ENCODE measurements at places on chromosomes 2 and 18.

DNA sequence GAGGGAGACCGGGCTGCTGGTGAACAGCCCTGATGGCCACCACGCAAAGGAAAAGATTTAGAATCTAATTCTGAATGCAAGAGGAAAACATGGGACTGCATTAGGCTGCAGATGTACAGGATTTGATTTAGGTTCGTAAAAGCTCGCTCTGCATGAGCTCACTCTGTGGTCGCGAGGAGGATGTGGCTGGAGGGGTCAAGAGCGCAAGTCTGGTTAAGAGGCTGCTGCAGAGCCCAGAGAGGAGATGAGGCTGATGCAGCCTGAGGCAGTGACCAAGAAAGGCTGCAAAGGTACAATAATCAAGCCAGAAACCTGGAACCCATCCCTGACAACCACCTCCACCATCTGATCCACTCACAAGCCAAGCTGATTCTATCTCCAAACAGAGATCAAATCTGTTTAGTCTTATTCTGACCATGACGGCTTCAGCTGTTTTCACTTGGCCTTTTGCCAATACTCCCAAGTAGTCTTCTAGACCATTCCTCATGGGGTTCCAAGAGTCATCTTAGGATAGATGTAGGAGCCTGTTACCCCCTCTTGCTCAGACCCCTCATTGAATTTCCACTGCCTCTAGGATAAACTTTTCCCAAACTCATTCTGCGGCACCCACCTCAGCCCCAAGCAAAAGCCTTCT, 58.9 kb upstream of the ARL4C start:
- no peak for DNase-seq

- no peak for DNase-seq
These were observed 46.7 kb downstream of the CCDC195 start for GRCh38 chr2:224669449-224669848.

DNA sequence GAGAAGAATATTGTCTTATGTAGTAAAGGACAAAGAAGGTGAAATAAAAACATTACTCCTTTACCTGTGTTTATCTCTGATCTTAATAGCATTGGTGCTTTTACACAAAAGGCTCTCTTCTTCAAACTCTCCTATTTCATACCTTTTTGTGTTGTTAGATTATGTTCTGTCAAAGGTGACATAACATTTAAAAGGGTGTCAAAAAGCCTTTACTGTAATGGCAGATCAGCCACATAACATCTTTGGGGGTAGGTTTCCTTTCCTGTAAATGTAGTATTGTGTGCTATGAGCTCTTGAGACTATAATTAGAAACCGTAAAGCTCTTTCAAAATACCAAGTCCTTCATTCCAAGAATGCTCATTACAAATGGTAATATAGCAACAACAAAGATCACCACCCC, 400.1 kb downstream of the LNPK start:
- no peak for DNase-seq

GRCh38 chr2:241356871-241357260, 781 bp downstream of the FARP2 start:
- no peak for DNase-seq

DNA sequence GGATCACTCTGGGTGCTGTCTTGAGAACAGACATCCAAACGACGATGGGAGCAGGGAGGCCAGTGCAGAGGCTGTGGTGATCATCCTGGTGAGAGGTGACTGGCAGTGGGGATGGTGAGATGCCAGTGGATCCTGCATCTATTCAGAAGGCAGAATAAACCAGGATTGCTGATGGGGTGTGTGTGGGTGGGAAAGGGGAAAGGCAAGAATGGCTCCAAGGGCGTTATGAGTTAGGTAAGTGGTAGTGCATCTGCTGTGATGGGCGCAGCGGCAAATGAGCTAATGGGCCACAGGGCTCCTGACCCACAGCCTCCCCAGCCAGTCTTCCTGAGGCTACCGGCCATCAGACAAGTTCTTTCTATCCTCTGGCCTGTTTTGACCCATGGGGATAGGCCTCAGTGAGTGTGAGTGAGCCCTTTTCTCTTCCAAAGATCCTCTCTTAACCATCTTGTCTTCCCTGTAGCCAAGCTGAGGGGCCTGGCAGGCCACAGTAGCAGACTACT, 29.6 kb downstream of the SERTAD2 start:
- DNase-seq = no peak

DNA sequence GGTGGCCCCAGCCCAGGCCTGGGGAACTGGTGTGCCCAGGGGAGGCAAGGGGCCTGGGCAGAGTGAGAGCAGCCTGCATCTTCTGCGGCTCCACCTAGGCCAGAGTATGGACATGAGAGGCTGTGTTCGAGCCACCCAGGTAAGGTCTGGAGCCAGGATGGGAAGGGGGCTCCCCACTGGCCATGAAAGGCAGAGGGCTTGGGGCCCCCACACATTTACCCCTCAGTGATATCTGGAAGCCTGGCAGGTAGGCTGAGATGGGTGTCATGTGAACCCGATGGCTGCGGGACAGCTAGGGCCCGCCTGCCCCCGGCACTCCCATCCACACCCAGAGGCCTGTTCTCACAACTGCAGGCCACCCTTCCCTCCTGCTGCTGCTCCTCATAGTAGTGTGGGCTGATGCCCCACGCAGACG, 13.2 kb downstream of the ADRA2B start:
- no peak for DNase-seq

GRCh38 chr2:25606892-25607291, 66.5 kb downstream of the DTNB start:
- DNase-seq = peak; percentile 22

- no peak for DNase-seq
These were observed 59.1 kb upstream of the TXNDC2 start for GRCh38 chr18:9826685-9827084.

DNA sequence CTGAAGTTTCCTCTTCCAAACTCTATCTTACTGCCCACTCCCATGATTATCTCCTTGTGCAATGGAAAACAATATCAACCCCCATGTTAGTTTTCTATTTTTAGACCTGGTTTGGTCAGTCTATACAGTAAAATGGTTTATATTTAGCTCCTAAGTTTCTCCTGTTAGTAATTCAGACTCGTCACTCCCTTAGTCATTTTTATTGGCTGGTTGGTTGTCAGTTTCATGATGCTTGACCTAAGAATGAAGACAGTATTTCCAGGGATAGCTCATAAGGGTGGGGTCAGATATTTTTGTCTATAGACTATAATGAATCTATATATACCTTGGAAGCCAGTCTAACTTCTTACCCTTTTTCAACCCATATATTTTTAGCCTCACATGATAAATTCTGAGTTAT, 61.4 kb upstream of the NEUROD1 start:
- DNase-seq = no peak

DNA sequence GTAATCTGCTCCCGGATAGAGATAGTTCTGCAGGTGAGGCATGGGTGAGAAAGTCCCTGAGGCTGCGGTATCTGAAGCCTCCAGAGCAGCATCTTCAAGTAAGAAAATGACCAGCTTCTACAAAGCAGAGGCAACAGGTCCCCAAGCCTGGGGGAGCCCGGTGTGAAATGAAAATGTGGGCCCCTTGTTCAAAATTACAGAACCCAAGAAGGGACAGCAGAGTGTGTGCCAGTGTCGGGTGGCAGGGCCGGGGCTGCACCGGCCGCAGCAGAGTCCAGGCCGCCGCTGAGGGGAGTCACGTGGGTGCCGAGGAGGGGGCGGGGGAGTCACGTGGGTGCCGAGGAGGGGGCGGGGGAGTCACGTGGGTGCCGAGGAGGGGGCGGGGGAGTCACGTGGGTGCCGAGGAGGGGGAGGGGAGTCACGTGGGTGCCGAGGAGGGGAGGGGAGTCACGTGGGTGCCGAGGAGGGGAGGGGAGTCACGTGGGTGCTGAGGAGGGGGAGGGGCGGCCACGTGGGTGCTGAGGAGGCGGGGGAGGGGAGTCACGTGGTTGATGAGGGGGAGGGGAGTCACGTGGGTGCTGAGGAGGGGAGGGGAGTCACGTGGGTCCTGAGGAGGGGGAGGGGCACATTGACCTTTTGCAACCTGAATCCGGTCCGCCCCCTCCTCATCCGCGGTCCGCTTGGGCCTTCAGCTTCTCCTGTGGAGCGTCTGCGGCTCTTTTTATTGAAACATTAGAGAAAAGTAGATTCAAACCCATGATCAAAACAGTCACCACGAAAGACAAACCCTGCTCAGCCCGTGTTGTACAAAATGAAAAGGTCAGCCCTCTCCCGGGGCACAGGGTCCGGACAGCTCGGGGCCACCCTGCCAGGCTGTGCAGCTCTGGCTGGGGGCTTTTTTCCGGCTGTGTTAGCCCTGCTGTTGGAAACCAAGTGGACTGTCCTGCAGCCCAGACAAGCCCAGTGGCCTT, 10.4 kb downstream of the COLEC11 start:
- peak; percentile 85 for DNase-seq

DNA sequence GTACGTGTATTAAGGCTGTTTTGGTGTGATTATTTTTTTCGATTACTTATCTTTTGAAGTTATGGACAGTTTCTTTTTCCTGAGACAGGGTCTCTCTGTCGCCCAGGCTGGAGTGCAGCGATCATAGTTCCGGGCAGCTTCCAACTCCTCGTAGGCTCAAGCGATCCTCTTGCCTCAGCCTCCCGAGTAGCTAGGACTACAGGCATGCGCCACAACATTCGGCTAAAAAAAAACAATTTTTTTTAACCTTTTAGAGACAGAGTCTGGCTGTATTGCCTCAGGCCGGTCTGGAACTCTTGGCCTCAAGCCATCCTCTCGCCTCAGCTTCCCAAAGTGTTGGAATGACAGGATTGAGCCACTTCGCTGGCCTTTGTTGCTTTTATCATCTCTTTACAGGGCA, 945 bp downstream of the HAT1 start:
- peak; percentile 15 for DNase-seq

- DNase-seq = no peak
These were observed 273.6 kb downstream of the ALPK2 start for GRCh38 chr18:58355243-58355642.

DNA sequence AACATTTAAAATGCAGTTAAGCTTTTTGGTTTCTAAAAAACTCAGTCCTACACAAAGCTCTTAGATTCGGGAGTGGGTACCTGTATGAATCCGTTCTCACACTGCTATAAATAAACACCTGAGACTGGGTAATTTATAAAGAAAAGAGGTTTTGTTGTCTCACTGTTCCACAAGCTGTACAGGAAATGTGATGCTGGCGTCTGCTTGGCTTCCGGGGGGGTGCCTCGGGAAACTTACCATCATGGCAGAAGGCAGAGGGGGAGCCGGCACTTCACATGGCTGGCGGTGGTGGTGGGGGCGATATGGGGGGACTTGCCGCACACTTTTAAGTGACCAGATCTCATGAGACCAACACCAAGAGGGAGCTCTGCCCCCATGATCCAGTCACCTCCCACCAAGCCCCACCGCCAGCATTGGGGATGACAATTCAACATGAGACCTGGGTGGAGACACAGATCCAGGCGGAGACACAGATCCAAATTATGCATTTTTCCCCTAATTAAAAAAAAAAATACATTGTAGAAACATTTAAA, 222.5 kb downstream of the GBX2 start:
- DNase-seq = no peak

- DNase-seq = no peak
These were observed 359.8 kb upstream of the SALL3 start for GRCh38 chr18:78619854-78620253.

DNA sequence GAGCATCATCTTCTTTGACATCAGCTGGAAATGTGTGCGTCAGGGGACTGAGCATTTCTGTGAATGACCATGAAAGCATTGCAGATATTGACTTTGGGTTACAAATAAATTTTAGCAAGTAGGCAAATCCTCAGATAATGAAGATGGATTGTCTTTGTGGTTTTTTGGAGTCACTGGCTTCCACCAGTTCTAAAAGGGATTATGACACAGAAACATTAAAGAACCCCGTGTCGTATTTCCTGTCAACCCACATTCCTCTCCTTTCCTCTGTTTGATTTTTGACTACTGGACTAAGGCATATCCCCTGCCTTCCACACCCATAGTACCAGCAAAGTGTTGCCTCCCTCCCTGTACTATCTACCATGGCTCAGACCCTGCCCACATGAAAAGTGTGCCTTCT, 268.1 kb downstream of the MYO3B start:
- no peak for DNase-seq

GRCh38 chr2:167490455-167490854, 602.2 kb downstream of the XIRP2 start:
- DNase-seq = no peak

- peak; percentile 9 for DNase-seq
These were observed 8.2 kb downstream of the DCC start for GRCh38 chr18:52348209-52348608.

- DNase-seq = no peak
These were observed 11.0 kb upstream of the UBE2F start for GRCh38 chr2:237955640-237956401.

DNA sequence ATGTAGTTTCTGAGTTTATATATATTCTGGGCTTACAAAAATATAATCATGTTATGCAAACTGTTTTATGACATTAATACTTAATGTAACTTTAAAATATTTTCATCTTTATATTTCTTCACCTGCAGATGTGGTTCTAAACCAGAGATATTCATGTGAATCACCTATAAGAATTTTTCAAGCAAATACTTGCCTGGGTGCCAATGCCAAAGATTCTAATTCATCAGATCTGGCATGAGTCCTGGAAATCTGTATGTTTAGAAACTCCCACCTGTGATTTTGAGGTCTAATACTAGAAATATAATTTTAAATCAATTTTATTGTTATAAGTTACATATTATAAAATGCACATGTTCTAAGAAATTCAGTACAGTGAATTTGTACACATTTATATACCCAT, 19.9 kb upstream of the DNAH6 start:
- no peak for DNase-seq

GRCh38 chr2:208485390-208485789, 78.8 kb downstream of the PTH2R start:
- no peak for DNase-seq

DNA sequence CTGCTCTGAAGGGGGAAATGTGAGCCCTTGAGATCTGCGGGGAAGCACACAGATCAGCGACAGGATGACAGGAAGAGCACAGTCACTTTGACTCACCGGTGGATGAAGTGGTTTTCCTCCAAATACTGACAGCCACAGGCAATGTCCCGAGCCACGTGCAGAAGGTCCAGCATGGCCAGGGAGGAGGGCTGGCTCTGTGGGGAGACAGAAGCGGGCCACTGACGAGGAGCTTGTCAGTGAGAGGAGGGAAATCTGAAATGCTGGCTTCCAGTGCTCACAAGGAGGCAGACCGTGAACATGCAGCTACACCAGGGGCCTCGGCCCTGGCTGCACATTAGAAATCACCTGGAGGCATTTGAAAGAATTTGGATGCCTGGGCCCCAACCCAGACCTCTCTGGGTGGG, 98.7 kb downstream of the CLIP4 start:
- DNase-seq = no peak

Measured in HEK293T (cell line).